G401 (cell line): ENCODE measurements at places on chromosomes 1 and 21.

GRCh38 chr1:182280504-182280900 lies 111.1 kb downstream of the GLUL start:
- no peak for DNase-seq

- DNase-seq, result peak; percentile 76
Observed at GRCh38 chr1:204650911-204651570, 34.5 kb downstream of the LRRN2 start.

DNA sequence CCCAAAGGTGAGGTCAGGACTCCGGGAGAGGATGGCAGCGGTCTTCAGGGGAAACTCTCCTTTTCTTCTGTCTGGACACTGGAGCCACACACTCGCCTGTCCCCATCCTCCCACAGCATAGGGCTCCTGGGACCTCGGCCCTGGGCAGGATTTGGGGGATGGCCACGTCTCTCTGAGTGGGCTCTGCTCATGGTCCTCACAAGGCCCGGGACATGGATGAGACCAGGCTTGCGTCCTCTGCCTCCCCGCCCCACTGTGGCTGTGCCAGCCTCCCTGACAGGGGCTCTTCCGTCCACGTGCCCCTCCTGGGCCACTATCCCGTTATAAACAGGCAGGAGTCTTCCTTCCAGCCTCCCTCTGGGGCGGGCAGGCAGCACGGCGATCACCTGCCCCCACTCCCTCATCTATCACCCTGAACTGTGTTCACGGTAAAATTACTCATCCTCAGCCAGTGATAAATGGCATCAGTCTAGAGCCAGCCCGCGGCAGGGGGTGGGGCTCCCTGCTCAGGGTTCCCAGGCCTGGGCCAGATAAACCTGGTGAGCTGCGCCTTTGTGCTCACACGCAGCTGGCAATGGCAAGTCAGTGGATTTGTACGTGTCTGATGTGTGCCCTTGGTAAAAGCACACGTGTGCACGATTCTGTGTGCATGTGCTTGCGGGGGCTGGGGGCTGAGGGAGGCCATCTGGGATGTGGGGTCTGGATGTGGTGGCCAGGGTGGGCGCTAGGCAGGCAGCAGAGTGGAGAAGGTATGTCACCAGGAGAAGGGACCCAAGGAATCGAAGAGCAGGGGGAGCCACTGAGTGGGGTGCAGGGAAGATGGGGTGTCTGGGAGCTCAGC lies 12.6 kb upstream of the SAMD11 start:
- no peak for DNase-seq

GRCh38 chr1:183274836-183275235 lies 88.8 kb downstream of the LAMC2 start:
- DNase-seq, result no peak

GRCh38 chr1:203937678-203938330 lies 76.4 kb downstream of the SNRPE start:
- DNase-seq, result no peak
